Activated naive CD4-positive, alpha-beta T cell treated with anti-CD3 and anti-CD28 coated beads for 36 hours (primary cell): ENCODE measurements at places on chromosomes 2 and 18. TPM values are rescaled to one million over a fixed set of nuclear protein-coding genes. Genes with fewer than 3 reads are reported as not detected.

CHMP1B gene
- 23.2 TPM for total RNA-seq

DNA sequence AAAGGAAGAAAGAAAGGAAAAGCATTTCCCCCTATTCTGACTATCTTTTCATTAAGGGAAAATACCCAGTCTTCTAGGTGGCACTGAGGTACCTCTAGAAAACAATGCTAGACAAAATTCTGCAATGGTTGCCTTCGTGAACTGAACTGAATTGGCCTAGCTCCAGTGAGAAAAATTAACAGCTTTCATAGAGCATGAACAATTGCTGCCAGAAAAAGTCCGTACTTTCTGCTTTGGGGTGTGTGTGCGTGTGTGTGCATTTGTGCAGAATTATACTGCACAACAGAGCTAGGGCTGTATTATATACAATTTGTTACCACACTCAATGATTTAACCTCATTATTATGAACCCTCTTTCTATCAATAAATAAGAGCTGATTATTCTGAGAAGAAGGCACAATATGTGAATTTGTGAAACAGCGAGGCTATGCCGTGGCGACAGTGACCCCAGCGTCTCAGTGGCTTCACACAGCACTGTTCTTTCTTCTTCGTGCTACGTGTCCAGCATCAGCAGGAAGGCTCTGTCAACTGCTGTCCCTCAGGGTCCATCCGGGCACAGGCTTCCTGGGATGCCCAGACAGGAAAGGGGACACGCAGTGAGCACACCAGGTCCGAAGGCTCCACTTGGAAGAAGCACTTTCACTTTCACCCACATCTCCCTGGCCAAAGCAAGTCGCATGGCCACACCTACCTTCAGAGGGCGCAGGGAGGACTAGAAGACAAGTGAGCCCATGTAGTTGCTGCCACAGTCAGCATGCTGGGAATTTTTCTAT, 47.5 kb downstream of the PTGR3 start:
- no peak overlapping the region for H3K27ac ChIP-seq
- H3K4me1 ChIP-seq: peaks cover 10% of the 10 kb centered on the region
- peak; percentile 12 for DNase-seq
- no peaks in the 10 kb centered on the region for H3K36me3 ChIP-seq
- H3K27me3 ChIP-seq: no peaks in the 10 kb centered on the region
- peak overlapping the region; percentile 62 for H3K4me3 ChIP-seq

- no peaks in the 10 kb centered on the region for H3K4me1 ChIP-seq
- H3K36me3 ChIP-seq: no peaks in the 10 kb centered on the region
- no peaks in the 10 kb centered on the region for H3K27me3 ChIP-seq
These were observed 40.3 kb downstream of the ARMC9 start for GRCh38 chr2:231238689-231239088.

- no peak for DNase-seq
- H3K4me1 ChIP-seq: no peaks in the 10 kb centered on the region
- no peak overlapping the region for H3K27ac ChIP-seq
- no peak overlapping the region for H3K4me3 ChIP-seq
- H3K36me3 ChIP-seq: no peaks in the 10 kb centered on the region
- H3K27me3 ChIP-seq: peaks cover 12% of the 10 kb centered on the region
These were observed 106.5 kb downstream of the ZNF532 start for GRCh38 chr18:58970943-58971790.

GRCh38 chr18:32354518-32354917, 116.2 kb downstream of the GAREM1 start:
- H3K27me3 ChIP-seq: peaks cover 3% of the 10 kb centered on the region
- no peak overlapping the region for H3K27ac ChIP-seq
- no peak overlapping the region for H3K4me3 ChIP-seq
- no peaks in the 10 kb centered on the region for H3K36me3 ChIP-seq

DNA sequence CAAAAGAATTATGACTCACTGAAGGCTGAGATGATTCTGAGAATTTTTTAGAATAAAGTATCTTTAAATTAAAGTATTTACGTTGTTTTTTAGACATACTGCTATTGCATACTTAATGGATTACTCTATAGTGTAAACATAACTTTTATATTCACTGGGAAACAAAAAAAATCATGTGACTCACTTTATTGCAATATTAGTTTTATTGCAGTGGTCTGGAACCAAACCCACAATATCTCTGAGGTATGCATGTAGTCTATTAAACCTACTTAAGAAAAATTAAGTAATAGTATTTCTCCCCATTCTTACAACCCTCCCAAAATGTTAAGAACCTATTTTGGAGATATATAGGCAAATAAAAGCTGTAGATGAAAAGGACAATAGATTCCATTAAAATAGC, 142.9 kb upstream of the ZNF521 start:
- no peak overlapping the region for H3K4me3 ChIP-seq
- DNase-seq: no peak
- no peaks in the 10 kb centered on the region for H3K36me3 ChIP-seq
- no peak overlapping the region for H3K27ac ChIP-seq
- H3K4me1 ChIP-seq: no peaks in the 10 kb centered on the region
- H3K27me3 ChIP-seq: peaks cover 1% of the 10 kb centered on the region

DNA sequence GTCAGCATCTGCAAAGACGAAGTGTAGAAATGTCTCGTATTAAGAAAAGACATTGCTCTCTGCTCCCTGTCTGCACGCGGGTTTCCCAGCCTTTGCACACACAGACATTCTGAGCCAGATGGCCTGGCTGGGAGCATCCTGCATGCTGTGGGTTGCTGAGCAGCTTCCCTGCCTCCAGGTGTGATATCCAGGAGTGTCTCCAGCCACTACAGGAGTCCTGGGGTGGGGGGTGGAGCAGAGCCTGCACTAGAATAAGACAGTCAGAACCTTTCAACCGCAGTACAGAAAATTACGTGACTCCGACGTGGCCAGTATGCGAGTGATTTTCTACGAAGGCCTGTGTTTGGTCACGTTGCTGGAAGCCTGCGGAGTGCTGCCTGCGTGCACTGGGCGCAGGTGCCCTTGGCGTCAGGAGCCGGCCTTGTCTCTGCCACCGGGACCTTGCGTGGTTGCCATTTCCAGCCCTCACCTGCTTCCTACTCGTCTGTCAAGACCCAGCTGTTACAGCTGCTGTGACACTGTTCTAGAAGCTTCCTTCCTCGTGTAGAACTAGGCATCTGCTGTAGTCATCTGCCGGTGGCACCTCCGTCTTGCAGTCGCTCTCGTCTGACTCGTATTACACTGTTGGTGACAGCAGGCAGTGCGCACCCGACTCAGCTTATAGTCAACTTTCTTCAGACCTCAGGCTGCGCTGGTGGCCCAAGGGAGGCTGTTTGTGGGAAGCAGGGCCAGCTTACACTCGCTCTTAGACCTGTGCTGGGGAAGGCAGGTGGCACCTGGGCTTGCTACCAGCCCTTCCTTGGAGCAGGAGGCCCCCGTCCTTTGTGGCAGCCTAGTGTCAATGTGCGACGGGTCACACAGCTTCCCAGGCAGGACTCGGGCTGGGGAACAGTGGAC, 11.2 kb downstream of the CTDP1 start:
- H3K4me1 ChIP-seq: peaks cover 40% of the 10 kb centered on the region
- no peaks in the 10 kb centered on the region for H3K27me3 ChIP-seq
- peaks cover 3% of the 10 kb centered on the region for H3K36me3 ChIP-seq
- H3K27ac ChIP-seq: no peak overlapping the region

DNA sequence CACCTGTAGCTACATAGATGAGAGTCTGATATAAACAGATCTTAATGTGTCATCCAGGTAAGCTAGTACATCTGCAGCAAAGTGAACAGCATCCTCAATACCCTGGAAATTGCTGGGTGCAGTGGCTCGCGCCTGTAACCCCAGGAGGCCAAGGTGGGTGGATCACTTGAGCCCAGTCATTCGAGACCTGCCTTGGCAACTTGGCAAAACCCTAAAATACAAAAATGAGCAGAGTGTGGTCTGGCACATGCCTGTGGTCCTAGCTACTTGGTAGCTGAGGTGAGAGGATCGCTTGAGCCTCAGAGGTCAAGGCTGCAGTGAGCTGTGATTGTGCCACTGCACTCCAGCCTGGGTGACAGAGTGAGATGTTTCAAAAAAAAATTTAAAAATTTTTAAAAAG, 233.9 kb upstream of the SP5 start:
- no peak overlapping the region for H3K27ac ChIP-seq
- no peak for DNase-seq
- H3K27me3 ChIP-seq: no peaks in the 10 kb centered on the region
- H3K36me3 ChIP-seq: no peaks in the 10 kb centered on the region
- H3K4me3 ChIP-seq: no peak overlapping the region

DNA sequence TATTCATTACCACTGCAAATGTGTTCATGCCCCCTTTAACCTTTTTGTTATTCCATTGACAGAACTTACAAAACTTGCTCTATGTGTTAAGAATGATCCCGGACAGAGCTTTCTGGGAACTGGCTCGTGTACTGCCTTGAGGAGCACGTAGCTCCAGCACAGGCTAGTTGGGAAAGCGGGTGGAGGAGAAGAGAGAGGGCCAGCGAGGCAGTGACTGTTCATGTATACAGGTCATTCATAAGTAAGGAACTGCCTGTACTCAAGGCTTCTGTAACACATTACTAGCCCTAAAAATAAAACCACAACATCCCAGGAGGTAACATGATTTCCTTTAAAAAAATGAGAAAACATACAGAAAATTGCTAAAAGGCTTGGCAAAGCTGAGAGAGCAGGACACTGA, 109.0 kb downstream of the STK39 start:
- H3K27me3 ChIP-seq: no peaks in the 10 kb centered on the region
- peaks cover 15% of the 10 kb centered on the region for H3K4me1 ChIP-seq
- H3K36me3 ChIP-seq: peaks cover 26% of the 10 kb centered on the region
- peak overlapping the region; percentile 32 for H3K27ac ChIP-seq

GRCh38 chr2:238425505-238425978, 1.2 kb upstream of the ASB1 start:
- H3K27me3 ChIP-seq: no peaks in the 10 kb centered on the region
- H3K4me1 ChIP-seq: peaks cover 31% of the 10 kb centered on the region
- H3K4me3 ChIP-seq: peak overlapping the region; percentile 43
- no peak for DNase-seq
- H3K36me3 ChIP-seq: peaks cover 19% of the 10 kb centered on the region

GRCh38 chr2:165895974-165896373, 57.6 kb downstream of the TTC21B start:
- H3K27me3 ChIP-seq: no peaks in the 10 kb centered on the region
- H3K36me3 ChIP-seq: peaks cover 41% of the 10 kb centered on the region
- H3K4me3 ChIP-seq: no peak overlapping the region
- no peak overlapping the region for H3K27ac ChIP-seq
- DNase-seq: no peak

DNA sequence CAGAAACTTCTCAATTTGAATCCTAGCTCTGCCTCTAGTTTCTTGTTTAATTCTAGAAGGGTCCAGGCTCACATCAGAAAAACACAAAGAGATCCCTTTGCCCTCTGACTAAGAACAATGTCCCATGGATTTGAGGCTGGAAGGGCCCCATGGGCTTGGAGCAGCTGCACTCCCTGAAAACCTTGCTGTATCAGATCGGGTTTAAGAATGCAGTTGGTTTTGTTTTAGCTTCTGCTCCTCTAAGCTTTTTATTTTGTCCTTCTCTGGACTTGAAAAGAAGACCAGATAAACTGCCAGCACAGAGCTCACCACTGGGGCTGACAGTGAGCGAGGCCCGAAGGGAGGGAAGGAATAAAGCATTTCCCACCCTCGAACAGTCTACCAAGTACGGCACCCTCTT, 69.2 kb upstream of the WIPF1 start:
- H3K27ac ChIP-seq: no peak overlapping the region
- H3K27me3 ChIP-seq: no peaks in the 10 kb centered on the region
- H3K4me1 ChIP-seq: peaks cover 17% of the 10 kb centered on the region
- H3K4me3 ChIP-seq: no peak overlapping the region
- no peak for DNase-seq

- H3K27ac ChIP-seq: no peak overlapping the region
- no peaks in the 10 kb centered on the region for H3K36me3 ChIP-seq
- no peaks in the 10 kb centered on the region for H3K27me3 ChIP-seq
- H3K4me1 ChIP-seq: no peaks in the 10 kb centered on the region
These were observed 20.5 kb downstream of the GRB14 start for GRCh38 chr2:164600763-164601162.

GRCh38 chr2:128775914-128776285, 457.2 kb upstream of the HS6ST1 start:
- H3K4me1 ChIP-seq: no peaks in the 10 kb centered on the region
- H3K4me3 ChIP-seq: no peak overlapping the region
- no peak for DNase-seq
- H3K36me3 ChIP-seq: no peaks in the 10 kb centered on the region

GRCh38 chr18:13893418-13893760, 21.9 kb downstream of the MC2R start:
- no peaks in the 10 kb centered on the region for H3K4me1 ChIP-seq
- DNase-seq: no peak
- H3K4me3 ChIP-seq: no peak overlapping the region
- no peaks in the 10 kb centered on the region for H3K36me3 ChIP-seq

GRCh38 chr2:19038071-19039015, 320.1 kb downstream of the OSR1 start:
- H3K36me3 ChIP-seq: no peaks in the 10 kb centered on the region
- DNase-seq: no peak
- no peak overlapping the region for H3K4me3 ChIP-seq

- no peak overlapping the region for H3K27ac ChIP-seq
- no peak for DNase-seq
- peaks cover 12% of the 10 kb centered on the region for H3K4me1 ChIP-seq
- H3K36me3 ChIP-seq: no peaks in the 10 kb centered on the region
- H3K4me3 ChIP-seq: no peak overlapping the region
- H3K27me3 ChIP-seq: peaks cover 7% of the 10 kb centered on the region
These were observed 28.4 kb downstream of the AOX1 start for GRCh38 chr2:200614249-200614648.

- DNase-seq: no peak
- no peak overlapping the region for H3K27ac ChIP-seq
- H3K36me3 ChIP-seq: peaks cover 28% of the 10 kb centered on the region
- no peaks in the 10 kb centered on the region for H3K27me3 ChIP-seq
- no peaks in the 10 kb centered on the region for H3K4me1 ChIP-seq
These were observed 12.6 kb upstream of the TTC32 start for GRCh38 chr2:19914266-19914975.

- peaks cover 11% of the 10 kb centered on the region for H3K4me1 ChIP-seq
- no peaks in the 10 kb centered on the region for H3K36me3 ChIP-seq
- H3K27me3 ChIP-seq: no peaks in the 10 kb centered on the region
- no peak overlapping the region for H3K4me3 ChIP-seq
These were observed 312.5 kb downstream of the MYCN start for GRCh38 chr2:16252891-16253290.

DNA sequence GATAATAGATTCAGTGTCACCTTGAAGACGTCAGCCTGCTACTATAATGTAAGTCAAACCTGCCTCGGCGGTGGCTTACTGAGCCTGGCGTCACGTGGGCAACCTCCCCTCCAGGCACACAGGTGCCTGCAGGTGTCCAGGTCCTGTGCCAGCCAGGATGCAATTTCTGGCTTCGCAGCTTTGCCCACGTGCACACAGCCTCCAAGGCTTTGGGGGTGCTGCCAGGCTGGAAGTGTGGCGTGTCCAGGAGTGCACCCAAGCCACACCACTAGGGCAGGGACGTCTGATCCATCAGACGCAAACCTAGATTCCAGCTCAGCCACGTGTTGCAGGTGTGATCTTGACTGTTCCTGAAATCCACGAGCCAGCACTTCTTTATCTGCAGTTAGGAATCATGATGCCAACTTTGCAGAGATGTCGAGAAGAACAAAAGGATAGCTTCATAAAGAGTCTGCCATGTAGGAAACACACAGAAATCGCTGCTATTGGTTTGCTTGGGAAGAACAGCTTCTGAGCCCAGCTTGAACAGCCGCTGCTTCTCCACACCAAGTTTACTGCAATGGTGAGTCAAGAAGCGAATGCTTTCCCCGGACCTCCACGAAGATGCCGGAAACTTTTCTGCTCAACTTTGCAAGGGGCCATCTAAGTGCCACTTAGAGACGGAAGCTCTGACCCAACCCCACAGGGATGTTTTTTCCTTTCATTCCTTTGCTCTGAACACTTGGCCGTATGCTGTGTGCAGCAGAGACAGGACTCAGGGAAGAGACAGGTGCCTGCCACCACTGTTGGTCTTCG, 84.2 kb upstream of the SALL3 start:
- no peaks in the 10 kb centered on the region for H3K4me1 ChIP-seq
- no peak for DNase-seq
- no peak overlapping the region for H3K4me3 ChIP-seq
- H3K27me3 ChIP-seq: no peaks in the 10 kb centered on the region
- H3K36me3 ChIP-seq: no peaks in the 10 kb centered on the region
